Globus pallidus (tissue), 1 donor: ENCODE measurements at places on chromosomes 11 and 22.

DNA sequence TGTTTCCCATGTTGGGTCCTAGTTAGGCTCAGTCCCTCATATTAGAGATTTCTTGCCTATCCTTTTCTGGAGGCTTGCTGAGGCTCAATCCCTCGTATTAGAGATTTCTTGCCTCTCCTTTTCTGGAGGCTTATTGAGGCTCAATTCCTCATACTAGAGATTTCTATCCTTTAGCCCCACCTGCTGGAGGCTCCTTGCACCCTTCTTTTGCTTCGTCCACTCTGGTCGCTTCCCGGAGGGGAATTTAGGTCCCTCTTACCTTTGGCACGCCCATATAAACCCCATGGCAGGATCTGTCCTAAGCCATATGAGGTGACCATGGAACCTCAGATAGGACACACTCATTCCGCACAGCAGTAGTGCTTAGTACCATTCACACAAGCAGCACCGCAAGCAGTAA is 15.9 kb downstream of the CYP2D6 start:
- DNase-seq, result peak; percentile 27

- no peak for DNase-seq
Measured at GRCh38 chr22:32820131-32821119, 18.9 kb downstream of the TIMP3 start.

- DNase-seq, result no peak
Measured at GRCh38 chr11:44282620-44283019, 27.3 kb downstream of the ALX4 start.

- DNase-seq, result no peak
Measured at GRCh38 chr11:73547706-73548595, 50.0 kb downstream of the FAM168A start.

- DNase-seq, result no peak
Measured at GRCh38 chr11:45530776-45531175, 134.6 kb downstream of the CHST1 start.

GRCh38 chr11:86230921-86231434 is 13.6 kb upstream of the EED start:
- peak; percentile 28 for DNase-seq

DNA sequence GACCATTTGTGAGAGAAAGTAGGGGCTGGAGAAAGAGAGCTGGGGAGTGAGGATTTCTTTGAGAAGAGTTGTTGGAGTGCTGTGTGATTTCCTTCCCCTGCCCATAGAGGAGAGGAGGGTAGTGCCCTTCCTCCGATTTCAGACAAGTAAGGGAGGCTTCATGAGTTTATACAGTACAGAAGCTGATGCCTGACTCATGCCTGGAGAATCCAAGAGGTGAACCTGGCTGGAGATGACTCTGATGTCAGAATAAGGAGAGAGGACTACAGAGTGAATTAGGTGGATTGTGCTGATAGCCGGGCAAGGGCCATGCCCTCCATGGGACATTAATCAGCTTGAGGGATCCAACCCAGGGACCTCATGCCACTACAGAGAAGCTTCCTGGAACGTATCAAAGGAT is 91.6 kb downstream of the FAR1 start:
- DNase-seq, result no peak

DNA sequence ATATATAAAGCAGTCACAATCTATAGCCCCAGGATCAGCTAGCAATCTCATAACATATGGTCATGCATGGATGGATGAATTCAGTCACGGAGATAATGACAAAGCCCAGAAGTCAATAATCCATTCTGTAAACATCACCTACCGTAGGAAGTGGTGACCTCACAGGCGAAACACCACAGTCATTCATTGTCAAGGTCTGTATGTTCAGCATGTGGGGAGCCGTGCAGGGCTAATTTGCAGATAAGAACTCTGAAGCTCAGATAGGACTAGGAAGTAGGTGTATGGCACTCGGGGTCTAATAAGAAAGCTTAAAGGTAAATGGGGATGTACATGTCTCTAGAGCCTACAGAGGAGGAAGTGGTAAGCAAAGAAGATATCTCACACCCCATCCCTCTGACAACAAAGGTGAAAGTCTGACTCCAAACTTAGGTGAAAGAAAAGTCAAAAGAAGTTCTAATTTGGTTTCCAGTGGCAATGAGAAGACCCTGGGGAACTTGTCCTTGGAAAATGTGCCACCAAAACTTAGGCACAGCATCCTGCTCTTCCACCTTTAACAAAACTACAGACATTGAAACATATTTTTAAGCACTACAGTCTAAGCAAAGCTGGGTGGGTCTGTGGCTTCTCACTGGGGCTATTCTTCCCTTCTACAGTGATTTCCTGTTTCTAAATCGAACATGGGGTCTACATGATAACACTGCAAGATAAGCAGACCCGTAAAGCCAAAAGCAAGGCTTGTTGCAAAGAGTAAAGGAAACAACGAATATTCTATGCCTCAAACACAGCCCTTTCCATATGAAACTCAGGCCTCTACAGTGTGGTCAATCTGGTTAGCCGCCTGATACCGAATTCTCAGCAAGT is 5.2 kb downstream of the CRTAM start:
- no peak for DNase-seq

- no peak for DNase-seq
Measured at GRCh38 chr11:112357488-112357887, 96.8 kb upstream of the PLET1 start.

- DNase-seq, result no peak
Measured at GRCh38 chr11:74714904-74715303, 16.3 kb downstream of the CHRDL2 start.

GRCh38 chr11:57179681-57180080 is 2.1 kb upstream of the LRRC55 start:
- DNase-seq, result no peak

DNA sequence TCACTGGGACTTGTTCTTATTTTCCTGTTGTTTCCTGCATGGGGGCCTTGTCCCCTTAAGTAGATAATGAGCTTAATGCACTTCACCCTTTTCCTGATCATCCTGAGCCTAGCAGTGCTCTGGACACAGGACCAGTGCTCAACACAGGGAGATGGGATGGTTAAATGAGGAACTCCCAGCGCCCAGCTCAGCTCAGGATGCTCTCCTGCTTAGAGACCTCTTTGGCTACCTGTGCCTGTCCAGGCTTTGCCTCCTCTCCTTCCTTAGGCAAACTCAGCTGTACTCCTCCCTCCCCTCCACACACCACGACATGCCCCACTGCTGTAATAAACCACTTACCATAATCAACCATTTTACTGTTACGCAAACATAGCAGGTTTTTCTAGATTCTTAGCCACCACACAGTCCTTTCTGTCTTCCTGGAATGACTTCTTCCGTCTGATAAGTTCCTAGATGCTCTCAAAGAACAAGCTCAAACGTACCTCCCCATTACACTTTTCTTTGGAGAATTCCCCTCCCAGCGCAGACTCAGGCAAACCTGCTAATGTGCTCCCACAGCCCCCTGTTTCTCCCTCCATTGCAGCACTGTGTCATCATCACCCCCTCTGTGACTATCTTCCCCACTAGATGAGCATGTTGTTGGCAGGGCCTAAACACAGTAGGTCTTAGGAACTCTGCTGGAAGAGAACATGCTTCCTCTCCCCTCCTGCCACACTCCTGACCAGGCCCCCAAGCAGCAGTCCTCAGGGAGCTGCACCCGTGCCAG is 113.6 kb downstream of the MICAL2 start:
- no peak for DNase-seq

- DNase-seq, result no peak
Measured at GRCh38 chr11:7672276-7672959, 882 bp downstream of the CYB5R2 start.

DNA sequence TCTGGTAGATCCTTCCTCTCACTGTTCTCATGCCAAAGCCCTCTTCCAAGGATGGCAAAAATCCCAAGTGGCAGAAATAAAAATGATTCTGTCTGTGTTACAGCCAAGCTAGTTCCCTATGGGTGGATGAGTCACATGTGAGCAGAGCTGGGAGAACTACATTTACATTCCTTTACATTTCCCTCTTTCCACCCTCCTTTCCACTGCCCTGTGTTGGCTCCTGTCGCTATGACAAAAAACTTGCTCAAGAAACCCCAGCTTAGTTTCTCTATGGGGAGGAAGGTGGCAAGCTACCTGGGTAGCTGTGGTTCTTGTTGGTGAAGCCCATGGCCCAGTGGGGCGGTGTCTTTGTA is 10.2 kb upstream of the DDB2 start:
- no peak for DNase-seq

GRCh38 chr11:65298131-65298535 is 16.5 kb upstream of the CDC42EP2 start:
- DNase-seq, result peak; percentile 80

GRCh38 chr22:45435544-45436139 is 22.1 kb downstream of the RIBC2 start:
- DNase-seq, result peak; percentile 74

GRCh38 chr11:86931548-86932258 is 23.5 kb downstream of the FZD4 start:
- DNase-seq, result no peak

- no peak for DNase-seq
Measured at GRCh38 chr22:24871611-24872205, 65.7 kb downstream of the SGSM1 start.

- DNase-seq, result no peak
Measured at GRCh38 chr11:112610494-112610893, 349.8 kb upstream of the PLET1 start.

GRCh38 chr11:5285703-5286340 is 15.9 kb downstream of the OR51B4 start:
- no peak for DNase-seq

DNA sequence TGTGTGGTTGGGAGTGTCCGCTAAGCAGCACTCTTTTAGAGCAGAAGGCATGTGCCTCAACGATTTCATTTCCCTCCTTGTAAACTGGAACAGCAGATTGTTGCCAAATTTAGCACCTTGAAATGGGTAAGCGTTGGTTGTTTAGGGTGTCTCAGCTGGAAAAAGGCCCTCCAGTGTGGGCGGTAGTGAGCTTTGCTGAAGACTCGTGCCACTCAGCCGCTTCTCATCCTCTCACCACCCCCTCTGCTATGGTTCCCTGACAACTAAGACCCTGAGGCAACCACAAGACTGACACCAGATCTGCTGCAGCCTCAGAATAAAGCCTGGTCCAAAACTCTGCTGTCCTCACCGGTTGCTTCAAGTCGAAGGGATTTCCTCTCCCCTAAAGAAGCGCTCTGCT is 9.9 kb upstream of the FERMT3 start:
- DNase-seq, result no peak

DNA sequence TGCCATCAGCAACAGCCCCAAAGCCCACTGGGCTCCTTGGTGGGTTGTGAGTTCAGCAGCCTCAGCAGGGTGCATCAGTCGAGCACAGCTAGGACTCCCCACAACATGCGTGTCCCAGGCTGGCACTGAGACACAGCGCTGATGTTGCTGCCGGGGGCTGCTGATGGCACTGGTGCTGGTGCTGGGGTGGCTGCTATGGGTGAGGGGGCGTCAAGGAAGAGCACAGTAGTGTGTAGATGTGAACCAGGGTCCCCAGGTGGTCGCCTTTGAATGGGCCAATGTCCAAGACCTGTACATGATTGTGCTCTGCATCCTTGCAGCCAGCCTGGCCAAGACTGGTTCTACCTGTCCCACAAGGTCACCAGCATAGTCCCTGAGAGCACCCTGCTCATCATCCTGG is 121.3 kb upstream of the SERPIND1 start:
- DNase-seq, result no peak

DNA sequence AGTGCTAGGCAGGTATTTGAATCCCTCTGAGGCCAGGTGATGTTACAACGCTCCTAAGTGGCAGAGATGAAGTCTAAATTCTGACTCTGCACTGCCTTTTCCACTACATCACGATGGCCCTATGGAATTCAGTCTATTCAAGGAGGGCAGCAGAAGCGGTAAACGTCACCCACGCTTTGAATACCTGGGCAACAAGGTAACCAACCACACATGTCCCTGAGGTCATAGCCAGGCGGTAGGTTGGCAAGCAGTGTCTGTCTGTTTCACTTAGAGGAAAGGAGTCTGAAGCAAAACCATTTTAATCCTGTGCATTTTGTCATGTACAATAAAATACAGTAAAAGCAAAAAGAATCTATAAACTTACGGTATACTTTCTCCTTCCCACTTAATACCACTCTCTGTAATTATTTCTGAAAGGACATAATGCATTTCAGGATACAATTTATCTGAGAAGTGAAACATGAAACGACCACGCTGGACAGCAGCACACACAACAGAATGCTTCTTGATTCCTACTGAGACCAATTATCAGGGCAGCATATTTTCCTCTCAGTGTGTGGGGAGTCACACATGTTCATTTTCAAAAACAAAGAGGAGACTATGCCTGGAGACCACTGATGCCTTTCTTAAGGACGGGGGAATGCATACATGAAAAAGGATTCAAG is 51.3 kb downstream of the PRDM10 start:
- no peak for DNase-seq

DNA sequence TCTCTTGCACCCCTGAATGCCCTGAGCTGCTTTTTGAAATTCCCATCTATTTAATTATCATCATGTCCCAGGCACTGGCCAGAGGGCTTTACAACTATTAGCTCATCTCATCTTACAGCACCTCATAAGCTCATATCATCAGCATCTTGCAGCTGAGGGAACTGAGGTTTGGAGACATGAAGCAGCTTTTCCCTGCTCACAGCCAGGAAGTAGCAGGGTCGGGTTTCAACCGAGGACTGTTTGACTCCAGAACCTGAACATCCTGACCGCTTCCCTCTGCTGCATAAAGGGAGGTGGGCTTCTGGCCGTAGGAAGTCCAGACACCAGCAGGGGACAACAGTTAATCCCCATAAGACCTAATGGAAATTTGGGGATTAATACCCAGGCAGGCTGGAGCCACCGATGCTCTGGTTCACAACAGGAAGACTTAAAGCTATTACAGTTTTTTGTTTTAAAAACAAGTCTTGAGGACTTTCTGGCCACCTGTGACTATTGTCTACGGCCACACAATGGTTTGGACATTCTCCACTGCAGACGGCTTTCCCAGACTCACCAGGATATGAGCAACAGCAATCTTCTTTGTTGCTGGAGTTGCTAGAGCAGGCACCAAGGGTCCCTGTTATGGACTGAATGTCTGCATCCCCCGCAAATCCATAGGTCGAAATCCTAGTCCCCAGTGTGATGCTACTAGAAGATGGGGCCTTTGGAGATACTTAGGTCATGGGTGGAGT is 47.4 kb downstream of the CHST1 start:
- DNase-seq, result no peak

GRCh38 chr22:40181323-40181722 is 3.6 kb downstream of the TNRC6B start:
- DNase-seq, result no peak

GRCh38 chr11:108204376-108204775 is 18.1 kb downstream of the NPAT start:
- DNase-seq, result no peak

- no peak for DNase-seq
Measured at GRCh38 chr22:43476751-43477725, 65.2 kb downstream of the MPPED1 start.

- no peak for DNase-seq
Measured at GRCh38 chr22:16777284-16777924, 47.8 kb downstream of the XKR3 start.

DNA sequence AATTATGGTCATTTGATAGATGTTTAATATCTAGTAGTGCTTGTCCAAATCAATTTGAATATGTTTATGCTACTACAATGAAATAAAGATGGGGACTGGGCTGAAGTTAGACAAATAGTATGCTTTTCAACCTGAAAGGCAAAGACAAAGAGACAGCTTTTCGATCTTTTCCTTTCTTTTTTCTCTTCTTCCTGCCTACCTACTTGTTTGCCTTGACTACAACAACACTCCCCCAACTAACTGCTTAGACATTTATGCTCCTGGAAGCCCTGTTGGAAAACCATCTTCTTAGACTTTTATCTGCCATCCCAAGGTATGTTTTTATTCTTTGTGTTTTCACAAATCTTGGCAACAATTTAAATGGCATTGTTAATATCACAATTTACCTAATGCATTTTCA is 374.4 kb upstream of the DDI1 start:
- no peak for DNase-seq
